ENCODE measurements at places on chromosomes 2 and 18. TPM values are rescaled to one million over a fixed set of nuclear protein-coding genes. Genes with fewer than 3 reads are reported as not detected.

- no peak overlapping the region for H3K4me3 ChIP-seq
- H3K4me1 ChIP-seq, result no peaks in the 10 kb centered on the region
- no peaks in the 10 kb centered on the region for H3K27me3 ChIP-seq
- H3K36me3 ChIP-seq, result no peaks in the 10 kb centered on the region
These were observed 270.7 kb upstream of the HNMT start for GRCh38 chr2:137693534-137693933.

DNA sequence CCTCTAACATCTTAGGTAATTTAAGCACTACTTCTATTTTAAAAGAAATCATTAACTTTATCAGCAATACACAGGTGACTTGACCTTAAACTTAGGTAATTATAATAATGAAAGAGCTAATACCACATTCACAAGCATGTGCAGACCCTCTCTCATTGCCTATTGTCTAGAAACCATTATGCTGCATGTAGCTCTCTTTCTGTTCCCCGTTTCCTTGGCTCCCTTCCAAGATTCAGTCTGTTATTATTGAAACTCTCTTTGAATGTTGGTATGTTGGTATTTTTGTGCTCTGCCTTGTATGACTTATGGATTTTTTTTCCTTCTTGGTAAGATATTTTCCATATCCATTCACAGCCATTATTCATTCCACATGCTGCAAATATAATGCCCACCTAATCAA is 201.2 kb downstream of the CDCA7 start:
- H3K4me3 ChIP-seq, result no peak overlapping the region
- no peaks in the 10 kb centered on the region for H3K36me3 ChIP-seq
- H3K27ac ChIP-seq, result no peak overlapping the region

- H3K4me3 ChIP-seq, result no peak overlapping the region
- no peaks in the 10 kb centered on the region for H3K36me3 ChIP-seq
- H3K4me1 ChIP-seq, result no peaks in the 10 kb centered on the region
- H3K27me3 ChIP-seq, result no peaks in the 10 kb centered on the region
- no peak overlapping the region for H3K27ac ChIP-seq
These were observed 545.0 kb upstream of the PIK3C3 start for GRCh38 chr18:41410006-41410405.

DNA sequence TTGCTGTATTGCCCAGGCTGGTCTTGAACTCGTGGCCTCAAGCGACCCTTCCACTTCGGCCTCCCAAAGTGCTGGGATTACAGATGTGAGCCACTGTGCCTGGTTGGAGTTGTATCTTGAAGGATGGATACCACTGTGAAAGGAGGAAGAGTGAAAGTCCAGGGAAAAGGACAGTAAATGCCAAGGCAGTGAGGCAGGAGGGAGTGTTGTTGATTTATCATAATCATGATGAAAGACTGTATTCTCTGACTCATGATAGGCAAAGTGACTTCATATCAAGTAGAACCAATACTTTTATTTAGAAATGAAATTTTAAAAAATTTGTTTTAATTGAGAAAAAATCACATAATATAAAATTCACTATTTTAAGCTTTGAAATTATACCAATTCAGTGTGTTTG is 162.3 kb downstream of the ARHGAP28 start:
- H3K27me3 ChIP-seq, result no peaks in the 10 kb centered on the region
- no peak overlapping the region for H3K27ac ChIP-seq
- no peak for DNase-seq

DNA sequence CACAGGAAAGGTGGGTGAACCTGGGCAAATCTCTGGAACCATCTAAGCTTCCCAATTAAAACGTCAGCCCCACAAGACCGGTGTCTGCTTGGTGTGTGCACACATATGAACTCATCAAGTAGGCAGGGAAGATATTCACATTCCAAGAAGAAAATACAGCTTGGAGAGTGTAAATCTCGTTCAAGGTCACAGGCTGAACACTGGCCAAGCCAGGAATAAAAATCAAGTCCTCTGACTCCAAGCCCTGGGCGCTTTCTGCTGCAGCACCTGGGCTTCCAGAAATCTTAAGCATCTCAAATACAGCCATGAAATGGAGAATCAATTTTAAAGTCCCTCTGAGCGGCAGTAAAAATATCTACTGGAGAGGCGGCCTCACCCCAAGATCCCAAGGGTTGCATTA is 150.9 kb downstream of the TWIST2 start:
- DNase-seq, result no peak
- no peak overlapping the region for H3K4me3 ChIP-seq
- no peaks in the 10 kb centered on the region for H3K4me1 ChIP-seq
- H3K27me3 ChIP-seq, result peaks cover 13% of the 10 kb centered on the region
- H3K27ac ChIP-seq, result no peak overlapping the region

The TFCP2L1 gene
- 0.06 TPM for total RNA-seq

The METTL4 gene
- total RNA-seq, result 20.9 TPM
